ENCODE measurements at places on chromosomes 4 and X. TPM values are rescaled to one million over a fixed set of nuclear protein-coding genes. Genes with fewer than 3 reads are reported as not detected.

DNA sequence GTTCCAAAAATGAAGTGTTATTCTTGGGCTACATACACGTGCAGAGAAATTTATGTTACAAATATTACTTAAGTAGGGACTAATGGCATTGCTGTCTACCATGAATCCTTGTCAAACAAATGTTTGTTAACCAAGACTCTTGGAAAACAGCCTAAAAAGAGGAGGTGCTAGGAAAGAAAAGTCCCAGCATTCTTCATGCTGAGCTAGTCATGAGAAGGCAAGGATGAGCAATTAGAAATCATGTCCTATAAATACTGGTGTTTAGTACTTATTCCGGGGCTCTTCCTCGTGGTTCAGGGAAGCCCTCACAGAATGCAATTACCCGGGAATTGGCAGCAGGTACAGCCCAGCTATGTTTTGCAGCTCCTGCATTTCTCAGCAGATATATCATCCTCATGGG, 378.1 kb upstream of the FTHL17 start:
- DNase-seq, result peak; percentile 63

GRCh38 chr4:114839986-114840385, 241.4 kb downstream of the UGT8 start:
- DNase-seq, result no peak

The INTU gene
- total RNA-seq, result 12.5 TPM

The ASB12 gene
- not detected for total RNA-seq

- no peak for DNase-seq
These were observed 2.6 kb downstream of the FAAH2 start for GRCh38 chrX:57289089-57289488.

DNA sequence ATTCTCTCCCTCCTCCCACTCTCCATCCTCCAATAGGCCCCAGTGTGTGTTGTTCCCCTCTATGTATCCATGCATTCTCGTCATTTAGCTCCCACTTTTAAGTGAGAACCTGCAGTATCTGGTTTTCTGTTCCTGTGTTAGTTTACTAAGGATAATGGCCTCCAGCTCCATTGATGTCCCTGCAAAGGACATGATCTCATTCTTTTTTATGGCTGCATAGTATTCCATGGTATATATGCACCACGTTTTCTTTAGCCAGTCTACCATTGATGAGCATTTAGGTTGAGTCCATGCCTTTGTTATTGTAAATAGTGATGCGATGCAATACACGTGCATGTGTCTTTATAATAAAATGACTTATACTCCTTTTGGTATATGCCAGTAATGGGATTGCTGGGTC, 100.3 kb upstream of the USP9X start:
- DNase-seq, result no peak

The QRFPR gene
- not detected for total RNA-seq

The SPANXA2 gene
- total RNA-seq, result not detected

GRCh38 chr4:76723924-76724323, 174.0 kb downstream of the SOWAHB start:
- peak; percentile 91 for DNase-seq

The PROM1 gene
- total RNA-seq, result not detected

The MAGEB2 gene
- total RNA-seq, result not detected

The MAGEC3 gene
- total RNA-seq, result not detected

Data from IMR-90 (cell line).